Mesenteric fat pad (tissue), 1 donor: ENCODE measurements at places on chromosomes 7 and 10. TPM values are rescaled to one million over a fixed set of nuclear protein-coding genes. Genes with fewer than 3 reads are reported as not detected.

CYP3A7 gene
- not detected for total RNA-seq

CHAT gene
- total RNA-seq: not detected

DPYSL4 gene
- 1.8 TPM for total RNA-seq

C10orf62 gene
- not detected for total RNA-seq

TWIST1 gene
- 7.1 TPM for total RNA-seq

GPRIN2 gene
- not detected for total RNA-seq
